ENCODE measurements at places on chromosomes 6 and 20. TPM values are rescaled to one million over a fixed set of nuclear protein-coding genes. Genes with fewer than 3 reads are reported as not detected.

- DNase-seq: no peak
Measured at GRCh38 chr6:122778985-122779661, 393 bp upstream of the FABP7 start.

GRCh38 chr6:158910484-158911440 lies 89.2 kb downstream of the RSPH3 start:
- no peak for DNase-seq

DNA sequence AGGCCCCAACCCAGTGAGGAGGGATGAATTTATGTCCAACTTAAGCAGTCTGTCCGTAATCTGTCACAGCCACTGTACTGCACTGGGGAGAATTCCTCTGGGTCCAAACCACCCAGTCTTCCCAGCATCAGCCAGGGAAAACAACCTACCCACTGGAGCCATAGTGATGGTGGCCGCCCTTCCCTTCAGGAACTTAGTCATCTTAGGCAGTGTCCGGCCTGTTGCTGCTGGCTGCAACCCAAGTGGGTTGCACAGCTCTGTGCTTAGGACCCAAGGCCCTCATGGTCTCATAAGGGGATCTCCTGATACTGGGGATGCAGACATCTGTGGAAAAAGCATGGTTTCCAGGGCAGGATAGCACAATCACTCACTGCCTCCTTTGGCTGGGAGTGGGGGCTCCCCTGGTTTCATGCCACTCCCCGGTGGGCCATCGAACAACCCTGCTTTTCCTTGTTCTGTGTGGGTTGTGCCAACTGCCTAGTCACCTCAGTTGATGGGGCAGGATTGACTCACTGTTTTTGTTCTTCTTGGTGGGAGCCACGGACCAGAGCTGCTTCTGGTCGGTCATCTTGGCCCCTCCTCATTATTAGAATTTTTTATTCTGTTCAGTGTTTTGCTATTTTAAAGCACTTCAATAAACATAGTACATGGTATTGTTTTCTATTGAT lies 591.9 kb downstream of the DOK5 start:
- DNase-seq: no peak

GRCh38 chr20:7773511-7773910 lies 166.7 kb downstream of the HAO1 start:
- DNase-seq: no peak

- no peak for DNase-seq
Measured at GRCh38 chr6:96853083-96853482, 15.8 kb upstream of the GPR63 start.

DNA sequence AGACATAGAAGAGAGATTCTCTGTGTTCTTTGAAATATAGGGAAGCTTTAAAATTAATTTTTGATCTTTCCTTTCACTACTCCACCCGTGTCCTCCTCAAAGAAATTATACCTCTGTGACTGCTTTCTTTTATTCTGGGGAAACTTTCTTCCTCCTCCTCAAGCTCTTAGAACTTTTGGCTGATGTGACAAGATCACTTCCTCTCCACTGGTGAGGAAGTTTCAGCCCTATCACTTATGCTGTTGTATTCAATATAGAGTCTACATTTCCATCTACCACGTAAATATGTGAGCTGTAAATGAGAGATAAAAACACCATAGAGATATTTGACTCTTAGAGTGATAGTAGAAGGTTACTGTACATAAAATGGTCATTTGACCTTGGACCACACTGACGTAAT lies 141.9 kb upstream of the SASH1 start:
- no peak for DNase-seq

Gene PEX7
- 6.5 TPM for polyA plus RNA-seq

Gene FNDC11
- polyA plus RNA-seq: 0.13 TPM

All from hindlimb muscle (tissue), 1 donor.